Foreskin keratinocyte (primary cell): ENCODE measurements at places on chromosomes 11 and 22.

DNA sequence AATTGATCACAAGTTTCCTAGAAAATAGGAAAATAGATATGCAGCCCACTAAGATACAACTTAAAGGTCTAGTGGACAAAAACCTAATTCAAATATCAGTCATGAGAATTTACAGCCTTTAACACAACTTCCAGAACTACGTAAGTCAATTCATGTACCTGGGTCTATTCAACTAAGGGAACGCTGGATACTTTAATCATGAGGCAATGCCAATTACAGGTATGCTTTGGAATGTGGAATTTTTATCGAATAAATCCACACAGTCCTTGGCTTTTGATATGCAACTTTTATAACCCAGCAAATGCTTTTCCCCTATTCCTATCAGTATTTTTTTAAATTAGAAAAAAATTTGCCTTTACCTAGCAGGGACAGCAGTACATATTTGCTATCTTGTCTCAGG is 289.5 kb upstream of the FAT3 start:
- peak; percentile 64 for DNase-seq

GRCh38 chr11:96143041-96143521 is 199.9 kb downstream of the MAML2 start:
- DNase-seq, result no peak

DNA sequence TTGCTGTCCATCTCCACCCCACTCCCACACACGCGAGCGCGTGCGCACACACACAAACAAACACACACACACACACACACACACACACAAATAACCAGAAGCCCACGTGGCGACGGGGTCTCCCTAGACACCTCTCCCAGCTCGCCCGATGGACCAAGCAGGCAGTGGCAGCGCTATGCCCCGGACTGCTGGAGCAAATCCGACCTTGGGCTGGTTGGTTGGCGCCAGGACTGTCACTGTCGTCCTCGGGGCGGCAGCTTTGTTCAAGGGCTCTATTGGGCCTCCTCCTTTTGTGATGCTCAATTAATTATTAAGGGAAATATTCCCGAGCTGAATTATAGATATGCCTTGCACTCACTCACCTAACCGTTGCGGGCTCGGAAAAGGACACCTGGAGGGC is 1.7 kb upstream of the KCNA4 start:
- DNase-seq, result no peak

GRCh38 chr22:28607795-28608194 is 71.8 kb downstream of the TTC28 start:
- no peak for DNase-seq

- DNase-seq, result no peak
Measured at GRCh38 chr11:17770048-17770652, 35.6 kb downstream of the KCNC1 start.

DNA sequence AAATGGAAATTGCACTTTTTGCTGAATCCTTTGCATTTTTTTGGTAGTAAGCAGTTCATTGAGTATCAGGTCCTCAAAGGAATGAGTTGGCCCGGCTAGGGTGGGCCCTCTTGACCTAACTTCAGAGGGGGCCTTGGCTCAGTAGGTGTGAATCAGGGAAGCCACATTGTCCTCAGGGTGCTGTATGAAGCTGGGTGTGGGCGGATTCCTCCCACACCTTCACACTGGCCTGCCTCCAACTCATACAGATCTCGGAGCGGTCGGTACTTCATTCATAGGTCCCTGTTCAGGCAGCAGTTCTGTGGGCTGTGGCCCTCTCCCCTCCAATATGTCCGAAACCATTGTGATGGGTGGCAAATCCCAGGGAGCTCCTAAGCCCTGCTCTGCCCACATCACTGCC is 47.4 kb upstream of the OR4B1 start:
- DNase-seq, result no peak

GRCh38 chr22:44668886-44669521 is 33.0 kb upstream of the PRR5 start:
- DNase-seq, result no peak

DNA sequence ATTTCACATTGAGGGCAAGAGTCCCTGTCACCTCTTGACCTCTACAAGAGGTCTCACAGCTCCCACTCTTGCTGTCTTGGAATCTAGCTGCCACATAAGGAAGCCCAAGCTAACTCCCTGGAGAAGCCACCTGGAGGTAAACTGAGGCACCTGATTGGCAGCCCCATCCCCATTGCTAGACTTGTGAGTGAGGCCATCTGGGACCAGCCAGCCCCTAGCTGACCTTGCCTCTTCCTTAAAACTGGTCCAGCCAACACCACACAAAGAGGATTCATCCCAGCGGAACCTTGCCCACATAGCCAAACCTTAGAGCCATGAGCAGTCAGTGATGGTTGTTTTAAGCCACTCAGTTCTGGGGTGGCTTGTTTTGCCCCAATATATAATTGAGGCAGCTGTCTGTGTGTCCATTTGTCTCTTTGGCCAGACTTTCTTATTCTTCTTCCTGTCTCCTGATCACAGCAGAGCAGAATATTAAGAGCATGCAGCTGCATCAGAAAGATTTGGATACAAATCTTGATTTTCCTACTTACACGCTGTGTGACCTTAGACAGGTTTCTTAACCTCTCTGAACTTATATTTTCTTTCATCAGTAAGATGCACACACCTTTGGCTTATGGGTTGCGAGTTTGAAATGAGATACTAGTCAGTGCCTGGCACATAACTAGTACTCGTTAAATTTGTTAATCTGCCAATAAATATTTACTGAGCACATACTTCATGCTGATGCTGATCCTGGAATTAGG is 74.3 kb upstream of the TP53I11 start:
- DNase-seq, result no peak

GRCh38 chr11:74011360-74012073 is 2.6 kb upstream of the UCP3 start:
- DNase-seq, result no peak

- no peak for DNase-seq
Measured at GRCh38 chr11:12815931-12816494, 141.8 kb downstream of the TEAD1 start.

- DNase-seq, result no peak
Measured at GRCh38 chr11:126391286-126391954, 35.9 kb downstream of the ST3GAL4 start.

DNA sequence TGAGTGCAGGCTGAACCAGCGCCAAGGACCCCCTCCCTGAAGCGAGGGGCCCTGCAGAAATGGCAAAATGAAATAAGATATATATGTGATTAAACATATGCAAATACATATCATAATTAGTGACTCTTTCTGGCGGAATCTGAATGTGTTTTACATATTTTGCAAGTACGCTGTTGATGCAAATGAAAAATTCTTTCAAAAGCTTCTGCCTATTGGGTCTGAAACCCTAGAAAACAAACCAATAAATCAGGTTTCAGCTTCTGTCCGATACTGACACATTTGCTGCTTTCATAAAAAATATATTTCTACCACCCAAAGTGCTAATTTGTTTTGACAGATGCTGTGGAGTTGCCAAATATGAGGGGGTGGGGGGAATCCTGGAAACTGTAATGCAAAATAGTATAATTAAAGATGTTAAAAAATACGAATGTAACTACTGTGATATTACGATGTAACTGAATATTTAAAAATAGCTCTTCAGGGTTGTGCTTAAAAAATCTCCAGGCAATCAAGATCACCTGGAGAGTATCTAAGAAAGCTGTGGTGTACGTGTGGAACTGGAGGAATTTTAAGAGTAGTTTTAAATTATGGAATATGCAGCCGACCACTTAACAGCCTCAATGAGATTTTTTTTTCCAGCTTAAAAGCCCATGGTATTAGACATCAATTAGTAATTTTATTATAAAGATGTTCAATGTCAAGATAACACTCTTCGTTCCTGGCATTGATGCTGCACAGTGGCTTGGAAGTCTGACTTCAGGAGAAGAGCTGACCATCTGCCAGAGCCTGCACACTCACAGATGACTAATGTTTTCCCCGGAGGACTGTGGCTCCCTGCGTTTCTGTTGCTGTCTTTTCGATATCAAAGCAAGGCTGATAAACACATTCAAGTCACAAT is 122.2 kb upstream of the RCN1 start:
- peak; percentile 38 for DNase-seq

DNA sequence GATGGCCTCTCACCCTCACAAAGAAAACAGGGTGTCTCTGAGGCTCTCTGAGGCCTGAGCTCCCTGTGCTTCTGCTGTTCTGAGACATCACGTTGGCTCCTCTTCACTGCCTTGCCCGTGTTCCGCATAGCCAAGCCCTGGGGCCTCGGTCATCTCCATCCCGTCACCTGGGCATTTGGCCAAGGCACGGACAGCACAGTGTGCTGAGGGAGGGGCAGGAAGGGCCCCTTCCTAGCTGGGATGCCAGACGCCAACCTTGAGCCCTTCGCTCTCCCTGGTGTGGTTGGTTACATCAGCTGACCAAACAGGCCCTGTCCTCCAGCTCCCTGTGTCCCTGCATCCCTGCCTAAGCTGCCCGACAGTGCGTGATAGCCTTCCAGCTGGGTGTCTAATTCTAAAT is 25.9 kb downstream of the MOV10L1 start:
- no peak for DNase-seq

GRCh38 chr11:59172345-59173079 is 580 bp downstream of the DTX4 start:
- DNase-seq, result peak; percentile 12

DNA sequence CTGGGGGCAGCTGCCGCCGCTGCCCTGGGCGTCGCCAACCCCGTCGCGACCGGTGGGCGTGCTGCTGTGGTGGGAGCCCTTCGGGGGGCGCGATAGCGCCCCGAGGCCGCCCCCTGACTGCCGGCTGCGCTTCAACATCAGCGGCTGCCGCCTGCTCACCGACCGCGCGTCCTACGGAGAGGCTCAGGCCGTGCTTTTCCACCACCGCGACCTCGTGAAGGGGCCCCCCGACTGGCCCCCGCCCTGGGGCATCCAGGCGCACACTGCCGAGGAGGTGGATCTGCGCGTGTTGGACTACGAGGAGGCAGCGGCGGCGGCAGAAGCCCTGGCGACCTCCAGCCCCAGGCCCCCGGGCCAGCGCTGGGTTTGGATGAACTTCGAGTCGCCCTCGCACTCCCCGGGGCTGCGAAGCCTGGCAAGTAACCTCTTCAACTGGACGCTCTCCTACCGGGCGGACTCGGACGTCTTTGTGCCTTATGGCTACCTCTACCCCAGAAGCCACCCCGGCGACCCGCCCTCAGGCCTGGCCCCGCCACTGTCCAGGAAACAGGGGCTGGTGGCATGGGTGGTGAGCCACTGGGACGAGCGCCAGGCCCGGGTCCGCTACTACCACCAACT is 1.0 kb downstream of the FUT4 start:
- peak; percentile 21 for DNase-seq

DNA sequence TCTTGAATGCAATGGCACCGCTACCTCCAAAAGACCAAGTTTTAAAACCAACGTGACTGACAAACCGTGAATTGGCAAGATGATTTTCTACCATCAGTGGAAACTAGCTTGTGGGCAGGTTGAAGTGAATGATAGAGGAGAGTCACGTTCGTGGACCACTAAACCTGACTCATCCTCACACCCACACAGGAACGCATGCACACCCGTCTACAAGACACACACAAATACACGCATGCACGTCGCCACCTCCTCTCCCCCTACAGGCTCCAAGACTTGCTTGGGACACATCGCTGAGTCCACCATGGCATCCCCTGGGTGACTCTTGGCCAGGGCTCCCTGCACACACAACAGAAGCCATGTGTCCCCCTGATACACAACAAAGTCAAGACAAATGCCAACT is 14.4 kb downstream of the TMPRSS6 start:
- no peak for DNase-seq

GRCh38 chr11:71446942-71447688 is 1.1 kb downstream of the DHCR7 start:
- DNase-seq, result peak; percentile 59

DNA sequence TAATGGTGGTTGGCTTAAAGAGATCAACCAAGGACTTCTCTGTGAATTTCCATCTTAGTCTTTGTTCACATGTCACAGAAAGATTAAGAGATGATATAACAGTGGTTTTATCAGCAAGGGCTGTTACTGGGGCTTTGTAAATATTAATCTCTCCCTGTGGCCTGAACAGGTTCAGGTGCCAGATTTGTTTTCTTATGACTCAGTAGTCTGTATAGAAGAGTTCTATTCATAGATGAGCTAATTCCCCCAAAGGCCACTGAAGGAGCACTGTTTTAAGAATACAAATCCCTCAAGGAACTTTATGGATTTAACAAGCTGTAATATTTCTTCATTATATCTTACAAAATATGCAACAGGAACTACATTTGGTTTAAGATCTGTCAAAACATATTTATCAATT is 50.4 kb downstream of the TCP11L1 start:
- DNase-seq, result peak; percentile 12

DNA sequence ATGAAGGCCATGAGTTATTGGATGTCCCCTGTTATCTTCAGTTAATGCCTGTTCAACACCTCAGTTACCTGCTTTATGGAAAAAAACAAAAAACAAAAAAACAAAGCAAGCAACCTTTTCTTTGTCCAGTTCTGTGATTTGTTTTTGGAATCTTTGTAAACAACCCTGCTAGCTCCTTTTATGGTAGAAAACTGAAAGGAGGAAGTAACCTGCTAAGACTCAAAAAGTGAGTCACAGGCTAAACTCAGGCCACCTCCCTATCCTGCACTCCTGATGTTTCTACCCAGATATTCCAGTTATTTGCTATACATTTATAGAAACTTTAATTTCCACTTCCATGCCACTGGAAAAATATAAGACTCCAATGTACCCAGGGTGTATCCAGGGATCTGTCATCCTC is 20.6 kb upstream of the TLCD5 start:
- peak; percentile 75 for DNase-seq

DNA sequence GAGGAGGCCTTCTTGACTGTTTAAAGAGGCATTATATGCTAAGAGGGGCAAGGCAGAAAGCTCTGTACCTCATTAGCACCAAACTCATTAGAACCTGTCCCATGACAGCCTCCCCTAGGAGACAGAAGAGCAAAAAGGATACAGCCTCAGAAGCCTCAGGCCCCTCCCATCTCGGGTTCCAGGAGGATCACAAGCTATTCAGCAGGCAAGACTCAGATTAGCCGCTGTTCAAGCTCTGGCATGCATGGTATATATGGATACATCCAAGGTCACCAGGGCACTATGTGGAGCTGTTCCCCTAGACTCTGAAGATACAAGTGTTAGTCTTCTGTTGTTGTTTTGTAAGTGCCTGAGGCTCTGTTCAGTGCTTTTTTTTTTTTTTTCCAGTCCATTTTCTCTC is 32.1 kb downstream of the ATXN10 start:
- DNase-seq, result peak; percentile 69

- peak; percentile 91 for DNase-seq
Measured at GRCh38 chr11:9802291-9802861, 138.5 kb downstream of the SWAP70 start.

- no peak for DNase-seq
Measured at GRCh38 chr22:22681221-22681739, 36.9 kb downstream of the GGTLC2 start.

GRCh38 chr11:34439610-34440198 is 970 bp downstream of the CAT start:
- DNase-seq, result no peak
